Muscle of back (tissue), 13 donors: ENCODE measurements at places on chromosomes 1 and 21. TPM values are rescaled to one million over a fixed set of nuclear protein-coding genes. Genes with fewer than 3 reads are reported as not detected.

RNF11 gene
- 111 TPM for polyA plus RNA-seq

DNA sequence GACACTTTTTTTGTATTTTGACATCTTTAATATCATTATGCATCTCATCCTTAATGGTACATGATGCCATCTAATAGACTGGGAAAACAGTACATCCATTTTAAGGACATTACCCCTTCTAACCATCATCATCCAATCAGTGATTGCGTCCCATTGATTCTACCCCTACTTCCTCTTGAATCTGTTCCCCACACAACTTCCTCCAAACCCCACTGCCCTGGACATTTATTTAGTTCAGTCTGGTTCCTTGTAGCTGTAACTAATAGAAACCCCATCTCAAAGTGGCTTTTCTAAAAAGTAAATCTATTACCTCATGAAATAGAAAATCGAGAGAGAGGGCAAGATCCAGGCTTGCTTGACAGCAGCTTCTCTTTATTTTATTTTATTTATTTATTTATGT, 2.1 kb upstream of the ITLN1 start:
- no peak for DNase-seq

C8B gene
- not detected for polyA plus RNA-seq

DNA sequence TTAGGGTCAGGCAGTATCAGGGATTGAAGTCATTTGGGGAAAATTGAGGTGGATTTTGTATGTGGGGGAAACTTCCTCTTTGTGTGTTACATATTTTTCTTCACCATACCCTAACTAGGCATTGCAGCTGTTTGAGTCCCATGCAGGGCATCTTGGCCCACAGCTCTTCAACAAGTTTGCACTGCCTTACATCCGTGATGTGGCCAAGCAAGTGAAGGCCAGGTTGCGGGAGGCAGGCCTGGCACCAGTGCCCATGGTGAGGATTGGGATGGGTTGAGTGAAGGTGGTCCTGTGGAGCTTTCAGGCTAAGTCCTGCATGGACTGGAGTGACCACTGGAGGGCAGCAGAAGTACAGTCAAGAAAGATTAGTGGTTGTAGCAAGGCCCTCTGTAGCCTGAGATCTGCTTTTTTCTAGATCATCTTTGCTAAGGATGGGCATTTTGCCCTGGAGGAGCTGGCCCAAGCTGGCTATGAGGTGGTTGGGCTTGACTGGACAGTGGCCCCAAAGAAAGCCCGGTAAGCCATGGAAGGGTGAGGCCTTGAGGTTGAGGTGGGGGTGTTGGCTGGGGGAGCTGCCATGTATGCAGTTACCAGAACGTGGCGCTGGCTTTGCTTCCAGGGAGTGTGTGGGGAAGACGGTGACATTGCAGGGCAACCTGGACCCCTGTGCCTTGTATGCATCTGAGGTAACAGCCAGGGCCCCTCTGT, 2.4 kb downstream of the UROD start:
- peak; percentile 85 for DNase-seq

DNA sequence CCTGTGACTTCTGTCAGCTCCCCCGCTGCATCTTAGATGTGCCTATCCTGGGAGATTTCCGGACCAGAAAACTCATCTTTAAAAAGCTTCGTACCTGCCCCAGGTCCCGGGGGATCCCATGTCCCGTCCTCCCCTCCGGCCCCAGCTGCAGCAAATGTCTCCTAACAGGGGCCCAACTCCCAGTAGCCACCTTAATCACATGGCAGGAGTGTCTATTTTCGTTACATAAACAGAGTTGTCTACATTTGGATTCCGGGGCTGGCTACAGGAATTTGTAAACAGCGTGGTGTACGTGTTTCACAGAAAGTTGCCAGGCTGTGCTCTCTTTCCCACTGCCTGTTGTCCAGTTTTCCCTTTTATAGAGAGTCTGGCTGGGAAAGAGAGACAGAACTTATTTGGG, 17.9 kb upstream of the KCNE2 start:
- DNase-seq: no peak

GRCh38 chr1:116105996-116106395, 5.2 kb upstream of the MAB21L3 start:
- no peak for DNase-seq

LIX1L gene
- polyA plus RNA-seq: 30.5 TPM

DNA sequence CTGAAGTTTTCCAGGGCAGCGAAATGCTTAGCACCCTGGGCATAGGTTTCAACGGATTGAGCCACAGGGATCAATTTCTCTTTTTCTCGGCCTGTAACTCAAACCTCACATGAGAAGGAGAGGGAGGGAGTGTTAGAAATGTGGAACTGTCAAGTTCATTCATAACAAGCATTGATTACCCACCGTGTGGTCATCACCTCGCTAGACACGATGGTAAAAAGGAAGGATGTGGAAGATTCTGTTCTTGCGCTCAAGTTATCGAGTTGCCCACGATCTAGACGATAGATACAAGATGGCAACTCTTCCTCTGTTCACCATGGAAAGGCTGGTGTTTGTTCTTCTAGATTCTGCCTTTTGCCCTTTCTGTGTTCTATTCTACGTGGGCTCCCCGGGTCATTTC, 4.0 kb upstream of the RCAN3 start:
- no peak for DNase-seq

DNA sequence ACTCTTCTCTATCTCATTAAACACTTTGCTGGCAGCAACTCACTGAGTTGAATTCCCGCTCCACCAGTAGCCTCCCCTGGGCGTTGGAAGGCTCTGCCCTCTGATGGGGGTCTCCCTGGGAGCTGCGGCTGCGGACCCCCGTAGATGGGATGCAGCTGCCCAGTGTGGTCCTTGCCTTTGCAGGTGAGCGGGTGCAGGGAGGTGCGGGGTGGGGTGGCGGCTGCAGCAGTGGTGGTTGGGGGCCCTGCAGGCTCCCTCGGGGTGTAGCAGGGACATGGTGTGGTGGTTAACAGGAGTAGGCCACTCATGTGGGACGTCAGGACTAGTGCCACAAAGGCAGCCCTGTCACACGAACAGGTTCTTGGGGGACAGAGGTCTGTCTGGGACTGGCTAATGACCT, 42.0 kb downstream of the GALNT2 start:
- DNase-seq: no peak

LORICRIN gene
- not detected for polyA plus RNA-seq

GRCh38 chr1:30273021-30273325, 450.4 kb downstream of the MATN1 start:
- no peak for DNase-seq

- DNase-seq: no peak
These were observed 472.7 kb downstream of the PLPP3 start for GRCh38 chr1:56106531-56107274.

RIMS3 gene
- 0.56 TPM for polyA plus RNA-seq

NCDN gene
- polyA plus RNA-seq: 15.2 TPM
